Stomach (tissue), 19 donors: ENCODE measurements at places on chromosomes 11 and 22. TPM values are rescaled to one million over a fixed set of nuclear protein-coding genes. Genes with fewer than 3 reads are reported as not detected.

- DNase-seq, result no peak
Measured at GRCh38 chr11:13118194-13118593, 109.1 kb downstream of the RASSF10 start.

GRCh38 chr11:76808996-76809395 lies 25.8 kb downstream of the TSKU start:
- DNase-seq, result no peak

- no peak for DNase-seq
Measured at GRCh38 chr22:31613286-31613903, 48.6 kb downstream of the PISD start.

Gene GLYAT
- not detected for total RNA-seq

DNA sequence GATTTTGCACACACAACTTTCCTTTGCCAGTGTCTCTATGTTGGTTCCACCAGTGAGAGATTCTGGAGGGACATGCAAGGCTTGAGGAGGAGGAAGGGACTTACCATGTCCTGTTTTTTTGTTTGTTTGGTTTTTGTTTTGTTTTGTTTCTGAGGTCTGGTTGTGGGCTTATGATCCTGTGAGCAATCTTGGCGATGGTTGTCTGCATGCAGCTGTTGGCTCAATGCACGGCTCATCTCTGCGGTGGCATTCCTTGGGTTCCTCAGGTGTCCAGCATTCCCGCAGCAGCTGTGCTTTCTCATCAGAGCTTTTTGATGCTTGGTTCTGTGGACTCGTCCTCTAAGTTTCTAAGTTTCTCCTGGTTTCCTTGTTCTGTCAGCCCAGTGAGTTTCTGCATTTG lies 4.8 kb upstream of the NNMT start:
- DNase-seq, result no peak

Gene SPA17
- 26.8 TPM for total RNA-seq

DNA sequence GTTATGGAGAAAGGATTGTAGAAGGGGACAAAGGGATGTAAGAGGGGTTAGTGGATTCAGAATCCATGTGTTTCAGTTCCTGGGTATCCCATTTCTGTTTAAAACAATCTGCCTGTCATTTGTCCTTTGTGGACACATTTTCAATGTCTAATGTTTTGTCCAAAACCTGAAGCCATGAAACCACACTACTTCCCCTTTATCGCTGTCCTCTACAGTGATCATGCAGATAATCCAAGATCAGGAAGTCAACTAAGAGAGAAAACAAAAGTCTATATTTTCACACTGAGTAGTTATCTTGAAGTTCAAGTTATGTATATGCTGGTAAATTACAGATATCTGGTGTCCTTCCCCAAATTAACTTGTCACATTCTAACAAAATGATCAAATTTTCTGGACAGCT lies 457.0 kb downstream of the NTM start:
- no peak for DNase-seq

DNA sequence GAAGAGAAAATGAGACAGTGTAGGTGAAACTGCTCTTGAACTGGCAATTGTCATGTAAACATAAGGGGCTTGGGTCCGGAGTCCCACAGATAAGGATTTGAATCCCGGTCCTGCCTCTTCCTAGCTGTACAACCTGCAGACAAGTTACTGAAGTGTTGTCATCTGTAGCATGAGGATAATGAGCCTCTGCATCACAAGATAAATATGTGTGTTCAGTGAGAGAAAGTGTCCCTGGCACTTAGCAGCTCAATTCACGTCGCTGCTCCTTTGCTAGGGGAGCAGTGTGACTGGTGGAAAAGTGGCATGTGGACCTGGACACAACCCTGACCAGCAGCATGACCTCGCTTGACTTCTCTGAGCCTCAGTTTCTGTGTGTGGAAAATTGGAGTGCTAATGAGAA lies 73.7 kb upstream of the NECTIN1 start:
- no peak for DNase-seq

- DNase-seq, result no peak
Measured at GRCh38 chr22:38601221-38601764, 31.3 kb upstream of the DMC1 start.

GRCh38 chr11:68652683-68653156 lies 31.6 kb upstream of the GAL start:
- no peak for DNase-seq

Gene ZW10
- total RNA-seq, result 9.6 TPM

- DNase-seq, result no peak
Measured at GRCh38 chr11:100867606-100868005, 180.5 kb downstream of the ARHGAP42 start.

GRCh38 chr11:61757213-61757862 lies 4.9 kb downstream of the MYRF start:
- peak; percentile 72 for DNase-seq

DNA sequence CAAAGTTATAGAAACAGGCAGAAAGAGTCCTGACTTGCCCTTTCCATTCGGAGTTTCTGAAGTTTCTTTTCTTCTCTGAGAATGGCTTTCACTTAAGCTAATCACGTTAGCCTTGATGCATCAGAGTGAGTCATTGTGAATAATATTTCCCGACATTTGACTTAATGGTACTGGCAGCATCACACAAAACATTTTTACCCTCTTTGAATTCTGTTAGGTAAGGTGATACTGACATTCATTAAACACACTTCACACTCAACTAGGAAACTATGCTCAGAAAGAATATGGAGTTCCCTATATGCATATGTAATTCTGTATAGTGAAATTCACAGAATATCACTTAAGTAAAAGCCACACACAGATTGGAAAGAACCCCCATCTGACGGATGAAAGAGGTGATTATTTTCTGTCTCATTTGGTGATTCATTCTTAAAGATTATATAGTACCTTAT lies 120.8 kb upstream of the ARHGAP20 start:
- no peak for DNase-seq

Gene MRGPRX3
- not detected for total RNA-seq

GRCh38 chr11:121595717-121596161 lies 143.0 kb upstream of the SORL1-AS1 start:
- DNase-seq, result peak; percentile 33

GRCh38 chr11:74018331-74019005 lies 9.6 kb upstream of the UCP3 start:
- peak; percentile 96 for DNase-seq

- peak; percentile 13 for DNase-seq
Measured at GRCh38 chr11:112024178-112024772, 933 bp upstream of the DLAT start.

Gene OR51B5
- not detected for total RNA-seq

Gene TBX1
- 0.73 TPM for total RNA-seq

DNA sequence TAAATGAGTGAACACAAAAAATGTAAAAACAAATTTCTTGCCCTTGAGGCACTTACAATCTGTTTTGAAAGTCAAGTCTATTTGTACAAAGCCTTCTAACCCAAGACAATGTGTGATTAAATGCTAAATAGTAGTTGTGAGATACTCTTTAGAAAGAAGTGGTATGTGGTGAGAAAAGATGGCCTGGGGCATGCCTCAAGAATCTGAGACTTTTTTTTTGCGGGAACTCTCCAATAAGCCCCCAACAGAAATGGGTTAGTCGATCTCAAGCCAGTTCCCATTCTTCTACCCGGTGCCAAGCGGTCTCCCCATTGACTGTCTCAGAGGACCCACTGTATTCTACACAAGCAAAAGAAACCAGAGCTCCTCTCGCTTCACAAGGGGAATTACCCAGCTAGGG lies 26.9 kb upstream of the TBCEL start:
- no peak for DNase-seq

DNA sequence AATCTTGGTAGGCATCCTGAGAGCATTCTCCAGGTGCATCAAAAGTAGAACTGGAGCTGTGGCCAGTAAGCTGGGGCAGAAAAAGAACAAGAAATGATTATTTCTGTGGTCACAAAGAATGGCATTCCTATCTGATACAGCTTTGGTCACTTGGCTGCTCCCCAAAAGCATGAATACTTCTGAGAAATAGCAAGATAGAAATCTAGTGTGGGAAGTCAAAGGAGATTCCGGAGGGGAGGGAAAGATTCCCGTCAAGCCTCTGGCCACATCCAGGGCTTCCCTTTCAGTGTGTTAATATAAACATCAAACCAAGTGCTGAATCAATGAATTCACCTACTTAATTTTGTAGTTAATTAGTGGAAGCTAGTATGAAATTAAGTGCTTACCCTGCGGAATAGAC lies 1185.4 kb downstream of the LRRC4C start:
- no peak for DNase-seq

DNA sequence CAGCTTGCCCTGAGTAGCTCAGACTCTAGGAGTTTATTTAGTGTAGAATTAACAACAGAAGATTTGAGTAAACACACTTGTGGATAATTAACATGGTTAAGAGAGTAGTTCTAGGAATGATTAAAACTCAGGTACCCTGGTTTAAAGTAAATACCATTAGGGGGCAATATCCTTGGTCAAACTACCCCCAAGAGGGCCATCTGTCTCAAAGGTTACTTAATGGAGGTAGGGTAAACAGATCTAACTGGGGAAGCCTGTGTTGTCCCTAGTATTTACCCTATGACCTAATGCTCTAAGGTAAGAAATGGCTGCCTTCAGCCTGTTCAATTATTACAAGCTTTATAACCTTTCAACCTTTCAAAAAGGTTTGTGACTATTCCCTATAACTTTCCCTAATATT lies 10.6 kb upstream of the GLYATL1 start:
- DNase-seq, result no peak

Gene RFPL3
- not detected for total RNA-seq

Gene HTR3B
- total RNA-seq, result not detected

GRCh38 chr11:83012168-83013067 lies 59.3 kb downstream of the RAB30 start:
- DNase-seq, result no peak

- no peak for DNase-seq
Measured at GRCh38 chr11:1299621-1300020, 9.8 kb downstream of the TOLLIP start.

DNA sequence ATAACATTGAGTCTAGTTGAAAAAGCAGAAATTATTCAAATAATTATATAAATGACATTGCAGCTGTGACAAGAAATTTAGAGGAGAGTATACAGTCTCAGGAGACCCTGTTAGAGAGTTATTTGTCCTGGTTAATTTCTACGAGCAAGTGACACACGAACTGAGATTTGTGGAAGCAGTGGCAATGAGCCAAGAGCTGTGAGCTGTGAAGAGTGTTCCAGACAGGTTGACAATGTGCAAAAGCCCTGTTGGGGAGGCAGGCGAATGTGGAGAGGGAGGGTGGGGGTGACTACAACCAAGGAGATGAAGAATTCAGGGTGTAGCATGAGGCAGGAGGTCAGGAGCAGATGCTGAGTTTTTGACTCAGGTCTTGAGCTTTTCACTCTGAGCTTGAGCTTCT lies 620.2 kb upstream of the TENM4 start:
- DNase-seq, result peak; percentile 8

DNA sequence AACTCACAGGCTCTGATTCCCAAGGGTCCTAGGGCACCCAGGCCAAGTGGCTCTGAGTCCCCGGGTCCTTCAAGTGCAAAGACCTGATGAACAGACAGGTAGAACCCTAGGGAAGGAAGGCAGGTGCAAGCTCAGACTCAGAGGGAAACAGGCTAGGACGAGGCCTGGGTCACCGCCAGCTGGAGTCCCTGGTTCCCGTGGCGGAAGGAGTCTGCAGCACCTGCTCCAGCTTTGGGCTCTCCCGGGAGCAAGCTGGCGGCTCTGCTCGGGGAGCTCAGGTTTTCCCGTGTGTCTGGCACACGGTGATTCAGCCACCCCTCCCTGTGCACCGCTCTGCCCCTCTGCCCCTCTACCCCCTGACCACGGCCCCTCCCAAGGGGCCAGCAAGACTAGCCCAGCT lies 59.8 kb downstream of the WNT7B start:
- DNase-seq, result peak; percentile 60

DNA sequence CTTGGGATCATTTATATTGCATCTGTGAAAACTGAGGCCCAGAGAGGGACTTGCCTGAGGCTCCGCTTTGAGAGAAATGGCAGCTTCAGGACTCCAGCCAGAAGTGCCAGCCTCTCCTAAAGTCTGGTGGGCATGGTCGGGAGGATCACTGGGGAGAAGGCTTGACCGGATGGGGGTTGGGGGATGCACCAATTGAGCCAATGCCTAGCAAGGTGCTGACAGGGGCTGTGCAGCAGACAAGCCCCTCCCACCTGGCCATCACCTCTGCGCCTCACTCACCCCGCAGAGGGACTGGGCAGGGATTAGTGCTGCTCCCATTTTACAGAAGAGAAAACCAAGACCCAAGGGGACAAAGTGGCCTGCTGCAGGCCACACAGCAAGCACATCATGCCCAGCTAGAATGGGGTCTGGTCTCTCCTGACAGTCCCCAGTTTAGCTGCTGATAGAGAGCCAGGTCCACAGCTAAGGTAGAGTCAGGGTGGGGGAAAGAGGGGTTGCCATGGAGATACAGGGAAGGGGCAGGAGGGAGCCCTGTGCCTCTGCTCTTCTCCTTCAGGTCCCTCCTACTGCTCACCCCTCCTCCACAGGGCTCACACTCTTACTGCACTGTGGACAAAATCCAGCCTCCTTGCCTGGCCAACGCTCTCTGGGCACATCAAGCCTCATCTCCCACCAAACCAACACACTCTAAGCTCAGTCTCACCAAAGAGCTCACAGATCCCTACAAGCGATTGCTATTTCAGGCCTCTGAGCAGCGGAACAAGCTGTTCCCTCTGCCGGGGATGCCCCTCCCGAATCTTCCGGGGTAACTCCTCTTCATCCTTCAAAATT lies 29.5 kb downstream of the TEF start:
- DNase-seq, result no peak
